ENCODE measurements at places on chromosomes 1 and 21. TPM values are rescaled to one million over a fixed set of nuclear protein-coding genes. Genes with fewer than 3 reads are reported as not detected.

- DNase-seq, result no peak
Measured at GRCh38 chr1:216270086-216270773, 153.0 kb downstream of the USH2A start.

- DNase-seq, result no peak
Measured at GRCh38 chr1:23116921-23117699, 51.5 kb downstream of the LUZP1 start.

GRCh38 chr1:30778154-30778978, 20.8 kb upstream of the LAPTM5 start:
- peak; percentile 10 for DNase-seq

- no peak for DNase-seq
Measured at GRCh38 chr1:243745356-243745755, 104.7 kb downstream of the AKT3 start.

- no peak for DNase-seq
Measured at GRCh38 chr1:6619045-6619444, 5.5 kb downstream of the PHF13 start.

DNA sequence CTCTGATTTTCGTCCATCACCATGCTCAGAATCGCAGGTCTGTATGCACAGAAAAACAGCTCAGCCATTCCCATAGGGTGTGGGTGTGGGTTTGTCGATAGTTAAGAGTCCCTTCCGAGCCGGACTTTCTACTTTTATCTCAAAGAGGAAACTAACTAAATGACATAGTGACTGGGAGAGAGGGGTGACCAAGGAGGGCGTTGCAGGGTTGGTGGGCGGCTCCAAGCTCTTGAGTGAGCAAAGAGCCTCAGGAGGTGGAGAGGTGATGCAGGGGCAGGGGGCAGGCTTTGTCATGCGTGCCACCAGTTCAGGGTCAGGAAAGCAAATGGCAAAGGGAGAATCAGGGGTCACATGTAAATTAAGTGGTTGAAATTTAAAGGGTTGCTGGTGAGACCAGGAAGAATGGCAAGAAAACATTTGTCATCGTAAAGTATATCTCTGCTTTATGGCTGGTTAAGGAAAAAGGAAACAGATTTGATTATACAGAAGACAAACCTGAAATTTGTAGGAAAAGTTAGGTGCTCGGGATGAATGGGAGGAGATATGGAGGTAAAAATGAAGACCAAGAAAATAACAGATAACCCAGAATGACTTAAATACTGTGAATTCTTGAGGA, 249.0 kb downstream of the SETD4 start:
- no peak for DNase-seq

- no peak for DNase-seq
Measured at GRCh38 chr1:163745204-163745603, 423.4 kb downstream of the NUF2 start.

DNA sequence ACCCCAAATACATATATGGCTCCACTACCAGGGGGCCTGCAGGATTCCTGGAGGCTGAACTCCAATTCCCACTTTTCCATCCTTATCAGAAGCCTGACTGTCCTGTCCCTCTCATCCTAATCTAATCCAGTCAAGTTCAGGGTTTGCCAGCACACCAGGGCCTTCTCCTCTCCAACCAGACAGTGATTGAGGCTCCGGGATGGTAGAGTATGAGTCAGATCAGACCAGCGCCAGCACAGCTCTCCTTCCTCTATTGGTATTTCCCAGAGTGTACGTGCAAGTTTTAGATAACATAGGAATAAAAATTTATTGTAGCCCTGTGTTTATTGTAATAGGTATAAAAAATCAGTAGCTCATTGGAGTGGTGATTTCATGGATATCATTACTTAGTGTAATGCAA, 24.5 kb upstream of the RCSD1 start:
- no peak for DNase-seq

GRCh38 chr1:117561071-117561470, 44.8 kb upstream of the TENT5C start:
- no peak for DNase-seq

DNA sequence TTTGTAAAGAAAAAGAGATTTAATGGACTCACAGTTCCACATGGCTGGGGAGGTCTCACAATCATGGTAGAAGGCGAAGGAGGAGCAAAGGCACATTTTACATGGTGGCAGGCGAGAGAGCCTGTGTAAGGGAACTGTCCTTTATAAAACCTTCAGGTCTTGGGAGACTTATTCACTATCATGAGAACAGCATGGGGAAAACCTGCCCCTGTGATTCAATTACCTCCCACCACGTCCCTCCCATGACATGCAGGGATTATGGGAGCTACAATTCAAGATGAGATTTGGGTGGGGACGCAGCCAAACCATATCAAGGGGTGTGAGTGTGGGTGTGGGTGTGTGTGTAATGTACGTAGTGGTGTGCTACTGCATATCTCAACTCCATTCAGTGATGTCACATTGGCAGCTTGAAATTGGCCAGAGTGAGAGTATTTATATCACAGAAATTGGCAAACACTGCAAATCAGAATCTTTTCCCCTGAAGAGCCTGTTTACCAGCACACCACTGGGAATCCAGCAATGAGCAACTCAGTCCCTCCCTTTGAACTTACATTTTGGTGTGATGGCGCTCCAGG, 5.4 kb downstream of the ARHGEF10L start:
- DNase-seq, result no peak

DNA sequence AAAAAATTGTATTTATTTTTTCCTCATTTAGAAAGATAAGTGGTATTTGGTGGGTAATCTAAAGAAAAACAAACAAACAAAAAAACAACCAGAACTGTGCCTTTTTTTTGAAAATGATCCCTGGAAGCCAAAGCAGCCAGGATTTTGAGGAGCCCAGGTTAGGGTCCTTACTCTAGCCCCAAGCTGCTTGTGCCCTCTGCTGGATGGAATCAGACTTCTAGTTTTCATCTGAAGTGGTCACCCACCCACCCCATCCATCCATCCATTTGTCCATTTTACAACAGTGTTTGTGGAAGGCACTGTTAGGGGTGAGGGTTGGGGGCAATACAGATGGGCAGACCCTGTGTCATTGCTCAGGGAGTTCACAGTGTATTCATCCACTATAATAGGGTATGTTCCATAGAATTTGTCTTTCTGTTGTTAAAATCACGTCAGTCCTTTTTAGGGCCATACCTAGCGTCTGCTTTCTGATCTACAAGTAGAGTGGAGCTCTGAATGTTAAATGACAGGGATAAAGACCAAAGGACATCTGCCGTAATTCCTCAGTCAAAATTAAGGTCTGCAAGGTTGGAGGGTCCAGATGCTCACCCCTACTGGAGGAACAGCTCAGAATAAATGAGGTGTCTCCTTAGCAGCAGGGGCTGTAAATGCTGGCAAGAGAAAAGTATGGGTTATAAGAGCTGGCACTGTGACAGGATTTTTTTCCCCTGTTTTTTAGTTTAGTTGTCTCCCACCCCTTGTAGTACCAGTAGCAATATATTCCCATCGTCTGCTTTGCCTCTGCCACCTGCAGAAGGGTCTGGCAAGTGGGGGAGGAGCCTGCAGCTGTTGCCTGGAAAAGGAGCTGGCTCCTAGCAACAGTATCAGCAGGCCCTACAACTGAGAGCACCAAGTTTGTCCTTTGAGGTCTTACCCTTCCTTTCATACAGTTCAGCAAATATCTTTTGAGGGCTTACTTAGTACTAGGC, 3.2 kb downstream of the LRRC42 start:
- DNase-seq, result no peak

DNA sequence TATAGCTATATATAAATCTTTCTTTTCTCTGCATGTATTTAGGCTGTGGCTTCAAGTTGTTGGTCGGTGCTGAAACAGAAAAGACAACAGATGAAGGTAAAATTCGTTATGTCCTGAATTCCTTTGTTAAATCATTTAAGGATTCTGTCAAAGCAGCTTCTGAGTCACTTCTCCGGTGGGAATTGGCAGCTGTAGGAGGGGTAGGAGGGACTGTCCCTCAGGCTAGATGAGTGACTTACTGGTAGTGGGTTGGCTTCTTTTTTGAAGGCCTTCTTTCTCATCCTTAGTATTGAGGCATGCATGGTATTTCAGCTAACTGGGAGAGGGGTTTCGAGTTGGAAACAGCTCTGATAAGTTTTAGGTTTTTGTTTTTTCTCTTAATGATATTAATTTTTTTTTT, 22.1 kb upstream of the NEXN start:
- DNase-seq, result no peak

- no peak for DNase-seq
Measured at GRCh38 chr1:16405441-16405840, 31.8 kb downstream of the SPATA21 start.

- no peak for DNase-seq
Measured at GRCh38 chr1:101166583-101167120, 70.2 kb upstream of the S1PR1 start.

- DNase-seq, result no peak
Measured at GRCh38 chr1:7376676-7377075, 394.4 kb upstream of the VAMP3 start.

- no peak for DNase-seq
Measured at GRCh38 chr1:205812271-205812877, 624 bp downstream of the SLC41A1 start.

DNA sequence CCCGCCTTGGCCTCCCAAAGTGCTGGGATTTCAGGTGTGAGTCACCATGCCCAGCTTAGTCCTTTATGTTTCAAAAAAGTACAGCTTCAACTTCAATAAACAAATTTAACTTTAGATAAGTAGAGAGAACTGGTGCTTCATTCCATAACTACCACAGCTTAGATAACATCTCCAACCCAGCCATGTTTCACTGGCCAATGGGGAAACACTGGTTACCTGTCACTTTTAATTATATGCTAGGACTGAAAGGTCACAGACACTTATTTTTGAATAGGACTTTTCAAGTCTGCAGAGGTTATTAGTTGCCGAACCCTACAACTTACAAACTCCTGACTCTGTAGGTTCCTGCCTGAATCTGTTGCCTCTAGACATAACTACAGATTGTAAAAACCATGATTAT, 56.5 kb upstream of the ST6GALNAC3 start:
- no peak for DNase-seq

DNA sequence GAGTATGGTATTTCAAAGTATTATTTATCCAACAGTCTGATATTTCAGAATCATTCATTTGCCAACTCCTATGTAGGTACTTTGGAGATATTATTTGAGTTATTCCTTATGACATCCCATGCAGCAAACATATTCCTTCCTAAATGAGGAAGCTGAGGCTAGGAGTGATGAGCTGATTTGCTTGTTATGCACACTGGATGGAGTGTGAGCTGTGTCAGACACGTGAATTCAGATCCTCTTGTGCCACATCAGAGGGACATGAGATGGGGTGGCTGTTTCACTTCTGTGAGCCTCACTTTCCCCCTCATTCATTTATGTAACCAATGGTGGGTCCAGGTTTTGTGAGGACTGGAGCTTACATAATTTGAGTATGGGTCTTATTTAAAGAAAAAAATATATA, 215.9 kb downstream of the DISC1 start:
- no peak for DNase-seq

GRCh38 chr1:209205039-209205438, 378.5 kb upstream of the CAMK1G start:
- DNase-seq, result no peak

DNA sequence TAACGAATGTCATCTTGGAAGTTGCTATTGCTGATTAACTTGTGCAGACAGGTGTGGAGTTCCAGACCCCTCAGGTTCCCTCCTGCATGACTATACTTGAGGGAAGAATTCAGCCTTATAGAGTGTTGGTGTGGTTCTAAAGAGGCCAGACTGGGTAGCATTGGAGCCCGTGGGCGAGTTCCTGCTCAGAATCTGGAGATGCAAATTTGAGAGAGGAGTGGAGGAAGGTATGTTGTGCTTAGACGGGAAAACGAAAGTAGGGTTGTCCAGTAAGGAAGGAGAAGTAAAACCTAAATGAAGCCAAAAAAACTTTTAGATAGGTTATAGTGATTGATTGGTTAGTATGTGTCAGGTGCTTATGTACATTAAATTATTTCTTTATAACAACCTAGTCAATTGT, 79.2 kb downstream of the ZNF326 start:
- no peak for DNase-seq

DNA sequence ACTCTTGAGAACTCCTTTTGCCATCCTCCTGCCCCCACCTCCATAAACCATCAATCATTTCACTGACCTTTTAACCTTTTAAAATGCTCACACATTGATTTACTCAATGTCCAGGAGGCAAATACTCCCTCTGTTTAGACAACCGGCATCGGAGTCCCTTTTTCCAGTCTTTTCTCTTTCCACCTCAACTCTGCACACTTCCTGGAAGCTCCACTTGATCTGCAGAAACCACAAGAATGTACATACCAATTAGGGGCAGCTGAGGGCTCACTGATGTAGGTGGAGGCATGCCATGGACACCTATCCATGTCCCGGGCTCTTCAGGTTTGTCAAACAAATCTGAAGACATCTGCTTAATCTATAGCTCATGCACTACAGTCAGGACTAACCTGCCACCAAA, 5.3 kb upstream of the AMIGO1 start:
- no peak for DNase-seq

DNA sequence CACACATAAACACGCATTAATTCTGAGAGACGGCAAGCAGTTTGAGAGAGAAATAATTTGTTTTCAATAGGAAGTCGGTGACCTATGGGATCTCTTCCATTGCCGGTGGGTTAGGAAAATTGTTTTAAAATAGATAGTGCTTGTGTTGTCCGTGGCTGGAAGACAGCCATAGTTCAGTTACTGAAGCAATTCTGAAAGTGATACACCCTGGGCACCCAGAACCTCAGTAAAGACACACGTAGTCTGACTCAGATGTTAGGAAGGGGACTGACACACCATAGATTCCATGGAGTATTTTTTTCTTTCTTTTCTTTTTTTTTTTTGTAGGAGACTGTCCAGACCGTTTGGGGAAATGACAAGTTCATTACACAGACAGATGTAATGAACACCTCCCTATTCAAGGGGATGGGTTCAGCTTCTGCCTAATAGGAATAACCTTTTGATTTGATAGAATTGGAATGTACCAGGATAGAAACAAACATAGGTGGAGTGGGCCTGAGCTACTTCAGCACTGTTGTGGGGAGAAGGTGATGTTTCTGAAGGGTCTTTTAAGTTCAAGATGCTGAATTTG, 1.6 kb downstream of the C1orf21 start:
- no peak for DNase-seq

The CD5L gene
- total RNA-seq, result 6.8 TPM

The SPRR2E gene
- total RNA-seq, result not detected

The KCNK1 gene
- total RNA-seq, result 9.7 TPM

The AKR7A3 gene
- total RNA-seq, result 0.30 TPM

The HPDL gene
- not detected for total RNA-seq

The SLC25A34 gene
- total RNA-seq, result 3.5 TPM

The FCGR1A gene
- 65.3 TPM for total RNA-seq

The TNNT2 gene
- 6.4 TPM for total RNA-seq

The FCGR3B gene
- total RNA-seq, result 50.1 TPM

The NR1I3 gene
- not detected for total RNA-seq

The GPR37L1 gene
- 0.06 TPM for total RNA-seq

The OR2L2 gene
- not detected for total RNA-seq

The TCHH gene
- total RNA-seq, result 0.15 TPM

The RBBP4 gene
- 155 TPM for total RNA-seq

The ACTL8 gene
- total RNA-seq, result not detected
